CD4-positive, alpha-beta T cell treated with Interleukin-6 for 4 hours (primary cell): ENCODE measurements at places on chromosomes 13 and 19.

DNA sequence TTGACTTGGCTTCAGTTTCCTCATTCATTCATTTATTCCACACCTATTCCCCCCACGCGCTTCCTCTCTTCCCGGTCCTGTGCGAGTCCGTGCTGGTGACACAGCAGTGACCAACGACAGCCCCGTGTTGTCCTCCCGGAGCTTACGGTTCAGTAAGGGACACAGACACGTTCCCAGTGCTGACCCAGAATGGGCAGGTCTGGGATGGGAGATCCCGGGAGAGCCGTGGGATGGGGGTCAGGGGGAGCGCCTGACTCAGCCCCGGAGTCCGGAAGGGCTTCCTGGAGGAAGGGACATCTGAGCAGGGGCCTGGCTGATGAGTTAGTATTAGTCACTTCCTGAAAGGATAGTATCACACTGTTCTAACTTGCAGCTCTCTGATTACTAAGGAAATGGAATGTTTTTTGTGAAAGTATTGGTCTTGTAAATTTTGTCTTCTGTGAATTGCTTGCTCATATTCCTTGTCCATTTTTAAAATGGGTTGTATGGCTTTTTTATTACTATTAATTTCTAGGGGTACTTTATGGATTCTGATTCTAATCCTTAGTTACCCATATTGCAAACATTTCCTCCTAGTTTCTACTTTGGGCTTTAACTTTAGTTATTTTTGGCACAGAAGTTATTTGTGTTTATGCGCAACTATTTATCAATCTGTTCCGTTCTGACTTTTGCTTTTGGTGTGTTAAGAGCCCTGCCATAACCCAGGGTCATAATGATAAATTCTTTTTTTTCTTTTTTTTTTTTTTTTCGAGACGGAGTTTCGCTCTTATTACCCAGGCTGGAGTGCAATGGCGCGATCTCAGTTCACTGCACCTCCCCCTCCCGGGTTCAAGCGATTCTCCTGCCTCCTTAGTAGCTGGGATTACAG is 708 bp upstream of the ERCC1 start:
- peak; percentile 38 for DNase-seq

GRCh38 chr19:35315883-35316282 is 13.1 kb upstream of the CD22 start:
- no peak for DNase-seq

DNA sequence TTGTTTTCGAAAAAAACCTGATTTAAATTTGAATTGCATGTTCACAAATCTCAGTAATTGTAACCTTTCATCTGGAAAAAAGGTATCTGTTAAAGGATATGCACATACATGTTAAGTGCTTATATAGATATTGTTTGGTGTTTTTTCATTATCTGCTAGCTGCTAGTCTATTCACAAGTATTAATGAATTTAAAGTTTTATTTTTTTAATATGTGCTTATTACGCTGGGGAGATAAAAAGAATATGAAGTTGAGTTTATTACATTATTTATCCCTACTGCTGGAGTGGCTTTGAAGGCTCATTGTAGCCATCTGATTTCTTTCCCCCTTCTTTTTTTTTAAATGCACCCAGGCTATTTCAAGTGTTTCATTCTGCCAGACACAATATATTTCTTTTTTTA is 3.9 kb upstream of the MAB21L1 start:
- DNase-seq: no peak

- DNase-seq: no peak
Measured at GRCh38 chr19:51156710-51157109, 14.6 kb downstream of the SIGLEC7 start.

DNA sequence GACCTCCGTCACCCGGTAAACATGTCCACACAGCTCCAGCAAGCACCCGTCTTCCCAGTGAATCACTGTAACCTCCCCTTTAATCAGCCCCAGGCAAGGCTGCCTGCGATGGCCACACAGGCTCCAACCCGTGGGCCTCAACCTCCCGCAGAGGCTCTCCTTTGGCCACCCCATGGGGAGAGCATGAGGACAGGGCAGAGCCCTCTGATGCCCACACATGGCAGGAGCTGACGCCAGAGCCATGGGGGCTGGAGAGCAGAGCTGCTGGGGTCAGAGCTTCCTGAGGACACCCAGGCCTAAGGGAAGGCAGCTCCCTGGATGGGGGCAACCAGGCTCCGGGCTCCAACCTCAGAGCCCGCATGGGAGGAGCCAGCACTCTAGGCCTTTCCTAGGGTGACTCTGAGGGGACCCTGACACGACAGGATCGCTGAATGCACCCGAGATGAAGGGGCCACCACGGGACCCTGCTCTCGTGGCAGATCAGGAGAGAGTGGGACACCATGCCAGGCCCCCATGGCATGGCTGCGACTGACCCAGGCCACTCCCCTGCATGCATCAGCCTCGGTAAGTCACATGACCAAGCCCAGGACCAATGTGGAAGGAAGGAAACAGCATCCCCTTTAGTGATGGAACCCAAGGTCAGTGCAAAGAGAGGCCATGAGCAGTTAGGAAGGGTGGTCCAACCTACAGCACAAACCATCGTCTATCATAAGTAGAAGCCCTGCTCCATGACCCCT is 9.0 kb upstream of the CEACAM5 start:
- DNase-seq: no peak

GRCh38 chr19:46180701-46181387 is 32.8 kb downstream of the IGFL2 start:
- no peak for DNase-seq

- DNase-seq: no peak
Measured at GRCh38 chr13:62483774-62484173, 1068.1 kb upstream of the PCDH20 start.

DNA sequence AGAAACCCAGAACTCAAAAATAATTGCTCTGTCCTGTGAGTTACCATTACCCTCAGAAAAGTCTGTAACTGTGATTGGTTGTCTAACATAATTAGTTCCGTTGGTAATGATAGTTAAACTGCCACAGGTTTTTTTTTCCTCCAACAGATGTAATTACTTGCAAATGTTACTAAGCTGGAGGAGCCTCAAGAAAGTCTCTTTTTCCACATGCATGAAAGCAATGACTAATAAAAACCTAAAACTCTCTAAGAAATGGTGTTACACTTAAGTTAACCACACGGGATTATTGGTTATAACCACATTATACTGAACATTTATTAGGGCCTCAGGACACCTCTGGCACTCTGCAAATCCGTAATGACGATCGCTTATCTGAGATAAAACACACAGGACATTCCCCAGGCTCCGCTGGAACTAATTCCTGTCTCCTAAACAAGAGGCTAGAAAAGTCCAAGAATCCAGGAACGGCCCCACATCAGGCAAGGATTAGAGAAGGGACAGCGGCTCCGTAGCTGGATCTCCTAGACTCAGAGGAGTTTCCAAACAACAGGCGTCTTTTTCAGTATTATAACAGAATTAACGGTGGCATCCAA is 753 bp downstream of the ZNF235 start:
- no peak for DNase-seq

DNA sequence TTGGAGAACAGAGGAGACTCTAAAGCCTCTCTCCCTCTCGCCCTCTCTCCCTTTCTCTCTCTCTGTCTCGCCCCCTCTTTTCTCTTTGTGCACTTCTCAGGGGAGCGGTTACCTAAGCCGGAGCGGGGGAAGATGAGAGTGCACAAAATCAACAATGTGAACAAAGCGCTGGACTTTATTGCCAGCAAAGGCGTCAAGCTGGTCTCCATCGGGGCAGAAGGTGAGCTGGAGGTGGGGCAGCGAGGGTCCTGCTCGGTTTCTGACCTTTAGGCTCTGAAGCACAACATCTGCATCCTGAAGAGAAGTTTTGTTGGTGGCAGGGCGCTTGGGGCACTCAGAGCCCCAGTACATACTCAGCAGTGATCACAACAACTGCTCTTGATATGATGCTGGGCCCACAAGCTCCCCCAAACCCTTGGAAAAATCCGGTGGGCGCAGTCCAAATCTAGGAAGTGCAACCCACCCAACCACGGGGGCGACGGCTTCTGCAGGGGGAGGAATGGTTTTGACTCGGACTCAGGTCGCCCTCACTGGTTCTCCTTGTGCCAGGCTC is 43.3 kb downstream of the CAPN12 start:
- DNase-seq: no peak

DNA sequence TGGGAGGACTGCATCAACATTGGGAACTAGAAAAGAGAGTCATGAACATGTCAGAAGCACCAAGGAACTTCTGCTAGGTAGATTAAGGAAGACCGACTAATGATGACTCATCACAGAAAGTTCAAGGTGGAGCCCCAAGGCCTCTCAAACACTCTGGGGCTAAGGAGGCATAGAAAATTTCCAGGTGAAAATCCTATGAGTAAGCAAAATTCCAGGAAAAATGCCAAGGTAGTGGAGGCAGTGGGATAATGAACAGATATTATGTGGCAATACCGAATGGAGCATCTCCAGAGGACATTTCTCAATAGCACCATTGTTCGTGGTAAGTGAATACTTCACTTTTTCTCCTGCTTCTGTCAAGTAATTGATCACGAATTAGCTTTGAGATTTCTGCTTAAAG is 336.5 kb downstream of the MZT1 start:
- no peak for DNase-seq

DNA sequence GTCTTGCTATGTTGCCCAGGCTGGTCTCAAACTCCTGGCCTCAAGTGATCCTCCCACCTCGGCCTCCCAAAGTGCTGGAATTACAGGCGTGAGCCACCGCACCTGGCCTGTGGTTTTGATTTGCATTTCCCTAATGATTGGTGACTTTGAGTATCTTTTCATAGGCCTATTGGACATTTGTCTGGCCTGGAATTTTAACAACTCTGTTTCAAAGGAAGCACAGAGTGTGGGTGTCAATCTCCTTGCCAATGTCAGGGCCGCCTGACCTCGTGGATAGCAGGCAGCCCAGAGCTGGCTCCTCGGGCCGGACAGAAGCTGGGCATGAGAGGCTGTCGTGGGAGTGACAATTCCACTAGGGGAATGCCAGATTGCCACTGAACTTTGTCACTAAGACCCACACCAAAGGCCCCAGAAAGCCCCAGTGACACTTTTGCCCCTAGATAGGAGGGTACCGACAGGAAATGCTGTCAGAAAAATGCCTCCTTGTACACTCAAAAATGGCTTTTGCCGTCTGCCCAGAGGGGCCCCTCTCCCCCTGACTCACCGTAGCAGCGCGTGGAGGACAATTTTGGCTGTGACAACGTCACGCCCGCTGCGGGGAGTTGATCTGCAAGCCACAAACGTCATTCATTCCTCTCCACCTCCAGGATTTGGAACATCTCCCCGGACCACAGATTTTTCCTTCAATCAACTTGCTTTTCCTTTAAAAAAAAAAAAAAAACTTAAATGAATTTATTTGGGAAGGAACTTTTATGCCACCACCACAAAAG is 11.7 kb upstream of the ADGRE5 start:
- DNase-seq: peak; percentile 84

GRCh38 chr19:30686176-30686820 is 314.1 kb downstream of the ZNF536 start:
- no peak for DNase-seq
